ENCODE measurements at places on chromosomes 7 and 10. TPM values are rescaled to one million over a fixed set of nuclear protein-coding genes. Genes with fewer than 3 reads are reported as not detected.

KMT2C gene
- 57.7 TPM for total RNA-seq

CDH23 gene
- total RNA-seq: 41.9 TPM

TDRD1 gene
- 0.24 TPM for total RNA-seq

- DNase-seq: no peak
Observed at GRCh38 chr10:82660205-82660604, 785.2 kb downstream of the NRG3 start.

DNA sequence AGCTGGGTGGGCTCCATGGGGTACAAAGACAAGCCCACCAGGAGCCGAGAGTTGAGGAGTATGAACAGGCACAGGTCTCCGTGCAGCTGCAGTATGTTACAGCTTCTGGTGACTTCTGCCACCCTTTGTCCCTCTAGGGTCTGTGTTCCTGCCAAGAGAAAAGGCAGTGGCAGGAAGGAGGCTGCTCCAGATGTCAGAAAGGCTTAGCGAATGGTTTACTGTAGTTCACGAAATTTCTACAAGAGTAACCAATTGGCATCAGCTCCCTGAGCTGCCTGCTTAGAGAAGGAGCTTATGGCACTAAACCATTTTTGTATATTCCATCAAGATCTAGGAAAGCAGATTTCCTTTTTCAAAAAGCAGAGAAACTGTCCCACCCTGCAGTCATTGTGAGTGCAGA, 48.2 kb upstream of the TMEM72 start:
- no peak for DNase-seq

- DNase-seq: no peak
Observed at GRCh38 chr7:95840953-95841950, 68.9 kb downstream of the DYNC1I1 start.

GRCh38 chr7:28957064-28957750, 923 bp downstream of the TRIL start:
- DNase-seq: no peak

EGFR gene
- total RNA-seq: 124 TPM

CRHR2 gene
- total RNA-seq: not detected

- no peak for DNase-seq
Observed at GRCh38 chr10:113007343-113007771, 57.3 kb downstream of the TCF7L2 start.

GRCh38 chr7:94057955-94058354, 53.8 kb upstream of the BET1 start:
- no peak for DNase-seq

NRCAM gene
- 6.5 TPM for total RNA-seq

DNA sequence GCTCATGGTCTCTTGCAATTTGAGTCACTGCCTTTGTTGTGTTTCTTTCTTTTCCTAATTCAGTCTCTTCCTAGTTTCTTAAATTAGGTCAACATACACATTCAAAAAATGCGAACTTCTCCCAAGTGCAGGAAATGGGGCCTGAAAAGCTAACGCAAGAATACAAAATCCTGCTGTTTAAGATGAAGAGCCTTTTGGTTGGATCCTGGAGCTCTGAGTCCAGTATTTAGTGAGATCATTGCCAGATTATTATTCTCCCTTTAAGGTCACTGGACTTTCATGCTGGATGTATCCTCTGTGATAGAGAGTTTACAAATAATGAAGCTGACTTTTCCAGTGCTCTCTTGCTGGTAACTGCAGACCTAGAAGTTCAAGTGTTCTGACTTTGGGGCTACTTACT, 401.9 kb upstream of the MKI67 start:
- DNase-seq: no peak

DNA sequence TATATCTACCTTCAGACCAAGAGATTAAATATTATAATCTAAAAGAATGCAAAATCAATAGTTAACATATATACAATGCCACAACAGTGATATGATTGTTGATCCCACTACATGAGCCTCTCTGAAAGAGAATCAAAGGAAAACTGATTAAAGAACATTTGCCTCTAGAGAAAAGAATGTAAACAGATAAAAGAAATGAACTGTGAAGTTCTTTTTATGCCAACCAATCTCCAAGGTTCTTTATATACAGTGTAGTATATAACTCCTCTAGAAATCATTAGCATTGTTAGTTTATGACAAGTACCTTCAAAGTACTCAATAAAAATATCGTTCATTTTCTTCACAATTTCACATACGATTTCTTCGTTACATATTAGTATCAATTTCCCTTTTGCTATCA, 20.1 kb downstream of the CNOT4 start:
- DNase-seq: no peak

- DNase-seq: no peak
Observed at GRCh38 chr7:4715410-4715776, 33.3 kb downstream of the FOXK1 start.

PNLIPRP3 gene
- not detected for total RNA-seq

DNA sequence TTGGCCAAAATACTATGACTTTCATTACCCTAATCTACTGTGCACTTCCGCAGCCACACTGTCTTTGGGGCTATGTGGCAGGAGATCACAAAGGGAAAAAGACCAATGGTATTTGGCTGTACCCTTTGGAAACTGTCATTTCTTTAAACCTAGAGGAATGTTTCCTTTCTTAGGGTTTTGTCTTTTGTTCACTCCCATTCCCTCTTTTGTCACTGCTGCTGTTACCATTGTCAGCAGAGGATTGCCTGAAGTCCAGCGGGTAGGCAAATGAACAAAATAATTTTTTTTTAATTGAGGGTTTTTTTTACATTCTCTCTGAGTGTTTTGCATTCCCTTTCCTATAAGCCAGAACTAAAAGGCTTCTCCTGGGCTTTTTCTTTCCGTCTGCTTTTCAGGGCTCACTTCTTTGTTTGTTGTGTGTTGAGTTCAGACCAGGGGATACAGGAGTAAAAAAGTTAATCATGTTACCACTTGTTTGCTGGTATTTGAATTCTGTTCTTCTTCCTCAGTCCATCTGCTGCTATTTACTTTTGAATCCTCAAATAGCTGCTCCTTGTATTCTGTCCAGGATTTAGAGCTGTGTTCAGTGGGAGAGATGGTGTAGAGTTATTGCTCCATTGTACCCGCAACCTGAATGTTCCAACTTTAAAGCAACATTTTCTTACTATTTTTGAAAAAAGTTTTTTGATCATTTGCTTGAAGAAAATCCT, 374.6 kb downstream of the SUGCT start:
- no peak for DNase-seq

- no peak for DNase-seq
Observed at GRCh38 chr10:89283025-89283935, 18.6 kb upstream of the IFIT2 start.

DNA sequence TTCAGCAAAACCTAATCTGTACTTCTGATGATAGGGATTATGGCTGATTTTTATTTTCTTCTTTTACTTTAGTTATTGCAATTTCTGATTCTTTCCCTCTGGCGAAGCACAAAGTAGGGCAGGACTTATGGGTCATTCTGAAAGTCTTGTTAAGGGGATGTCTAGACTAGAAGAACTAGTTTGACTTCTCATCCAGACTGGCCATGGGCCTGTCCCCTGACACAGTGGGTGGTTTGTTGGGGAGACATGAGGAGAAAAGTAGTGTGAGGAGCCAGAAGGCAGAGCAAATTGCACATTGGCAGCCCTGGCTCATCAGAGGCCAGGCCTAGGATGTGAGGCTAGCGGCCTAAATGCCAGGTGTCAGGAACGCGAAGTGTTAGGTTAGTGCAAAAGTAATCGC, 152.8 kb downstream of the RTKN2 start:
- no peak for DNase-seq

GDF2 gene
- not detected for total RNA-seq

- no peak for DNase-seq
Observed at GRCh38 chr10:35937546-35937945, 295.4 kb upstream of the FZD8 start.

DNA sequence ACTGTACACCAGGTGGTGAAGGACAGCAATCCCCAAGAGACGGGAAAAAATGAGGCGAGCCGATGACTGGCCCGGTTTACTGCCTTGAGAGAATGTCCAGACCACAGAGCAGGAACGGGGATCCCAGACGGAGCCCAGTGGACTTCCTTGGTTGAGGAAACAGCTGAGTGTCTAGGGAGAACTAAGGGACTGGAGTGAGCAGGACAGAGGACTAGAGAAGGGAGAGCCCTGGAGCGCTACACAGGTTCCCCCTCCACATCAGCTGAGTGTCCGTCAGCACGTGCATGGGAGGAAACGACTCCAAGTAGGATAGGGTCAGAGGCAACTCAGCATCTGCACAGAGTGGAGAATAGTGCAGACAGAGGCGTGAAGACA, 7.1 kb upstream of the WDR86 start:
- no peak for DNase-seq

DNA sequence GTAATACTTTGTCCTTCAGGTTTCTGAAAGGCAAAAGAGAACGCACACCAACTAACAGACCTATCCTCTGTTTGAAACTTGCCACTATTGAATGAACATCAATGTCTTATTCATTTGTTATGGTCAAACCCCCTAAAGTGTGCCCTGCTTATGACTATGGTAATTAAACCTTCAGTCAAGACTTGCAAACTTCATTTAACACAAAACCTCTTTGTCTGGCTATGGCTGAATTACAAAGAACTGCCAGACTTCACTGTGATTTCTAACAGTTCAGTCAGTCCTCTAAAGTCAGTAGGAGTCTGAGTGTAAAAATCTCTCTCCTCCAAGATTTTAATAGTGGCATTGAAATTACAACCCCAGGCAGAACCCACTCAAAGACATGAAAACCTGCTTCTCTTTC, 702.5 kb upstream of the LRRN3 start:
- no peak for DNase-seq

DNA sequence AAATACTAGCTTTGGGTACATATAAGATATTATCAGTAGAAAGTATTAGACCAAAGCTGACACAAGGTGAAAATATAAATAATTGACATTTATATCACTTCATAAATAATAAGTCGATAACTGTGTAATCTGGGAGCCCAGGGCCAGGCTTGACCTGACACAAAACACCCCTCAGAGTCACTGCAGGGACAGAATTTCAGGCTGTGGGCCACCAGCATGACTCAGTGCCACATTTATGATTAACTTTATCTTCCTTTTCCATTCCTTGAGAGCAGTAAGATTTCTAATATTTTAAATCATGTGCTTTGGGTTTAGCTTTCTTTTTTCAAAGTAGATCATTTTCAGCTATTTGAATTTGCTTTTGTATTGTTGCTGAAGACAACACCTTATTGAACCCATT, 102.9 kb upstream of the NFE2L3 start:
- no peak for DNase-seq

DNA sequence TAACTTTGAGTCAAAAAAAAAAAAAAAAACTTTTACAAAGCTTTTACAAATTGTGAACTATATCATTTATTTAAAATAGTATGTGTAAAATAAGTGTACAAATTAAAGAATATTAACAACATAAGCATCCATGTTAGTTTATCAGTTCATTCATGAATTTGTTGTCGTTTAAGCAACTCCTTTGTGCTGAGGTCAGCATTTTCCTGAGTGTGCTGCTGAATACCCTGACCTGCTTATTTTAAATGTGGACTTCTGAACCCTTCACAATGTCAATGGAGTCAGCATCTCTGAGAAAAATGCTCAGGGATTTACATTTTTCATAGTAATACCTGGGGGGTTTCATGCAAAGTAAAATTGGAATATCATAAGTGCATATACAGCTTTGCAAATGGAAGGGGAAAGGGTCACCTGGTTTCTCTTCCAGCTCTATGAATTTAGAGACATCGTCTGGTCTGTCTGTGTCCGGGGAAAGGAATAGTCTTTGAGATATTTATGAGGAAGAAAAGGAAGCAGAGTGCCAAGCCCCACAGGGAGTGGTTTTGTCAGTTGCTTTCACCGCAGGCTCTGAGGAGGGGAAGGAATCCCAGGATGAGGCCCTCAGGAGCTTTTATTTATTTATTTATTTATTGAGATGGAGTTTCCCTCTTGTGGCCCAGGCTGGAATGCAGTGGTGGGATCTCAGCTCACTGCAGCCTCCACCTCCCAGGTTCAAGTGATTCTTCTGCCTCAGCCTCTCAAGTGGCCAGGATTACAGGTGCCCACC, 125.5 kb upstream of the SVIL start:
- DNase-seq: no peak

GRCh38 chr10:12351447-12351846, 2.1 kb downstream of the CAMK1D start:
- DNase-seq: no peak

GRCh38 chr7:27155816-27156507, 513 bp downstream of the HOXA7 start:
- DNase-seq: peak; percentile 21

AKR1C1 gene
- 116 TPM for total RNA-seq

DNA sequence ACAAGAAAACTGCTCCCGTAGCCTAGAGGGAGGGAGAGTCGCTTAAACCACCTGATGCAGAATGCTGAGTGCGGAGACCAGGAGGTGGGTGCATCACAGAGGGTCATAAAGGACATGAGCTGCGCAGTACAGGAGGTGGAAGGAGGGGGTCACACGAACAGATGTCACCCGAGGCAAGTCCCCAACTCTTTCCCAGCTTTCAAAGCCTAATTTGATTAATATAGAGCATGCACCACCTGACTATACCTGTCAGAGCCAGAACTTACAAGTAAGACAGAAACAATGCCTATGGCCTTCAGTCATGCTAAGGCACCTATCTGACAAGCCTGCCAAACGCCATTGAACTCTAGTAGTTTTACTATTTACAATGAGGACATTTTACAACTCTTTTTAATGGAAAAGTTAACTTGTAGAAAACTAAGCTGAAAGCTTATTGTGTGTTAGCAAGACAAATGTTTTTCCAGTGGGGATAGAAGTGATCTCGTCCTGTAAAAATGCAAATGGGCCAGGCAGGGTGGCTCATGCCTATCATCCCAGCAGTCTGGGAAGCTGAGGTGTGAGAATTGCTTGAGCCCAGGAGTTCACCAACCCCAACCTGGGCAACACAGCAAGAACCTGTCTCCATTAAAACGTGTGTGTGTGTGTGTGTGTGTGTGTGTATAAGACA, 1.1 kb upstream of the VOPP1 start:
- no peak for DNase-seq

GRCh38 chr7:18481776-18482175, 13.8 kb upstream of the HDAC9 start:
- no peak for DNase-seq

DNA sequence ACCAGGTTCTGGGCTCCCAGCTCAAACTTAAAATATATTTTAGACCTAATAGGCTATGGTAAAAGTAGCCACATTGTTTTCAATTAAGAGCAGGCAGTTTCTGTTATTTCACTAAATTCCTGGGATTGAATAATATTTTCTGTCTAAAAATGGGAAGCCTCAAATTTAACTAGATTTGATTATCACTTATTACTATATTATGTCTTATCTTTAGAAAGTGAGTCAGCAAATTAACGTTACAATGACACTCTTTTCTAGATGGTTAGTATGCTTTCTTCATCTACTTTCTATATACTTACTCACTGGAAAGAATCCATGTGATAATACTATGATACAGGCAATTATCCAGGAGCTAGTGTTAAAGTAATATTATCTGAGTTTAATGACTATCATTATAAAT, 27.5 kb downstream of the KIF5B start:
- DNase-seq: no peak

GRCh38 chr10:47420305-47421056, 36.4 kb upstream of the ZNF488 start:
- DNase-seq: no peak
